Mesothelial cell of epicardium (in vitro differentiated cells): ENCODE measurements at places on chromosomes 7 and 10.

DNA sequence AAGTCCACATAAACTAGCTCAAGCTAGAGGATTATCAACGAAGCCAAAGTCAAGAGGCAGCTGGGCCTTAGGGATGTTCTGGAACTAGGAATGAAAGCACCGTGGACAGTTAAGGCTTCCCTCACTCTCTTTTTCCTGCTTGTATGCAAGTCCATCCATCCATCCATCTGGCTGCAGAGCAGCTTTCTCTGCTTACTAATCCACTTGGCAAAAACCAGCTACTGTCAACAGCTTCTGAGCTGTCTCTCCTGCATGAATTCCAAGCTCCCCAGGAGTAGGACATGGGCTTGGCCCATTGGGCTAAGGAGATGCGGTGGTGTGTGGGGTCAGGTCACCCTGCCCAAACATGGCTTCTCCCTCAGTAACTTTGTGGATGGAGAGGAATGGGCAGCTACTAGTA lies 66.2 kb downstream of the NAMPT start:
- no peak for DNase-seq

GRCh38 chr10:49552277-49552676 lies 13.4 kb upstream of the ERCC6 start:
- no peak for DNase-seq

DNA sequence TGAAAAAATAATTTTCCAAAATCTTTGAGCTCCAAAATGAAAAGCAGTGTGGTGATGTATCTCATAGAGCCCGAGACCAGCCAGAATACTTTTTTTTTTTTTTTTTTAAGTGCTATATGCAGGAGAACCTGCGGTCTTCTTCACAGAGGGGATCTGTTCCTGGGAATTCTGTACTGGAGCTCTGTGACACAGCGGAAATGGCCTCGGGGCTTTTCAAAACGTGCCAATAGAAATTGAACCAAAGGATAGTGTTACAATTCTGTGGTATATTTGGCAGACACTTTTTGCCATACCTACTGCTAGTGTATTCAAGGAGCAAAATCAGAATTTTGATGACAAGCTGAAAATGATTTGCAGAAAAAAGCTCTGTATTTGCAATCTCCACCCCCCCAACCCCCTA lies 1429.3 kb upstream of the LRRTM3 start:
- no peak for DNase-seq

DNA sequence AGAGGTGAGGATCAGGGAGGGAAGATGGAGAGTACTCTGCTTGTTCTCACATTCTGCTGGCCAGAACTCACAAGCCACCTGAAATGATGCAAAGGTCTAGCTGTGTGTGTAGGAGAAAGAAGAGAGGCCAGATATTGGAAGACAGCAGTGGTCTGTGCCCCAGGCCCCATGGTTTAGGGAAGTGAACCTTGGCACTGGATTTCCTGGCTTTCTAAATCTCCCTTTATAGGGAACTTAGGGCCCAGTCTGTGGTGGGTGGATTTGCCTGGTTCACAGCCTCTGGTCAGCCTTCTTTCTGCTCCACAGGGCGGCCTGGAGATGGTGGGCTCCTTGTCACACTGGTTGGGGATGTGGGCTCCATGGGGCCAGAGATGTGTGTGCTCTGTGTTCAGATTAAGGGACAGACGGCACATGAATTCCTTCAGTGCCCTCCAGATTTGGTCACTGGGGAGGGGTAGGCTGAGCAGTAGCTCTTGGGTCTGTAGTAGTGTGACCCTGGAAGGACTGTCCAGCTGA lies 9.5 kb upstream of the SH2D4B start:
- DNase-seq: no peak

GRCh38 chr10:62806251-62806650 lies 1.7 kb downstream of the ADO start:
- DNase-seq: no peak

GRCh38 chr10:96034625-96035024 lies 8.8 kb upstream of the CCNJ start:
- no peak for DNase-seq

- no peak for DNase-seq
Observed at GRCh38 chr7:121499624-121500023, 103.5 kb upstream of the FAM3C start.

GRCh38 chr10:126503392-126504062 lies 115.2 kb upstream of the ADAM12 start:
- no peak for DNase-seq

DNA sequence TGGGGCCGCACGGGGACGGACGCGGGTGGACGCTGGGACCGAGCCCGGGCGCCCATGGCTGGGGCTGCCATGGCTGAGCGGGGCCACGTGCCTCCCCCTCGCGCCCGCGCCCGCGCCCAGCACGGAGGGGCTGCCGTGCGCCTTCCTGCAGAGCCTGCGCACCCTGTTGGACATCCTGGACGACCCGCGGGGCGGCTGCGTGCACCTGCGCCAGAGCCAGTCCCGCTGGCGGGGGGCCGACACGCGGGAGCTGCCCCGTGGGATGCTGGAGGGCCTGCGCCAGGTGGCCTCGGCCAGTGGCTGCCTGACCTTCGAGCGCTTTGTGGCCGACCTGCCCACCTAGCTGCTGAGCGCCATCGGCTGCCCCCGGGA lies 72.5 kb upstream of the KCTD7 start:
- no peak for DNase-seq
